ENCODE measurements at places on chromosomes 13 and 19.

- no peak for DNase-seq
Observed at GRCh38 chr13:37766502-37766901, 103.1 kb downstream of the TRPC4 start.

DNA sequence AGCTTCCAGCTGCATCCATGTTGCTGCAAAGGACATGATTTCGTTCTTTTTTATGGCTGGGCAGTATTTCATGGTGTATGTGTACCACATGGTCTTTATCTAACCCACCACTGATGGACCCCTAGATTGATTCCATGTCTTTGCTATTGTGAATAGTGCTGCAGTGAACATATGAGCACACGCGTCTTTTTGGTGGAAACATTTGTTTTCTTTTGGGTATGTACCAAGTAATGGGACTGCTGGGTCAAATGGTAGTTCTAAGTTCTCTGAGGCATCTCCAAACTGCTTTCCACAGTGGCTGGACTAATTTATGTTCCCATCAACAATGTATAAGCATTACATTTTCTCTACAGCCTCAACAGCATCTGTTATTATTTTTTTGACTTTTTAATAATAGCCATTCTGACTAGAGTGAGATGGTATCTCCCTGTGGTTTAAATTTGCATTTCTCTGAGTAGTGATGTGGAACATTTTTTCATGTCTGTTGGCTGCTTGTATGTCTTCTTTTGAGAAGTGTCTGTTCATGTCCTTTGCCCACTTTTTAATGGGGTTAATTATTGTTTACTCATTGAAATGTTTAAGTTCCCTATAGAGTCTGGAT is 6.8 kb upstream of the UBE2L5 start:
- no peak for DNase-seq

DNA sequence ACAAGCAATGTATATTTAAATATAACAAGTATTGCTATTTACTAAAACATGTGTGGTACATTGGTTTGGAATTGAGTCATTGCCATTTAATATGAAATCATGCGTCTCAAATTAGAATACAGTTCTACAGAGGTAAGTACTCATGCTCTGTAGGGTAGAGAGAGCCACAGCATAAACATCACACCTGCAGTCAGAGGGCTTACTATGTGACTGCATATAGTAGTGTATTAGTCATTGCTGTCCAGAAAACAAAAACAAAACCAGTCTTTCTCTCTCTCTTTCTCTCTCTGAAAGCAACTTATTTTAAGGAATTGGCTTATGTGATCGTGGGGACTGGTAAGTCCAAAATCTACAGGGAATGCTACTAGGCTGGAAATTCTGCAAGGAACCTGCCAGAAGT is 370.3 kb downstream of the GPC5 start:
- no peak for DNase-seq

DNA sequence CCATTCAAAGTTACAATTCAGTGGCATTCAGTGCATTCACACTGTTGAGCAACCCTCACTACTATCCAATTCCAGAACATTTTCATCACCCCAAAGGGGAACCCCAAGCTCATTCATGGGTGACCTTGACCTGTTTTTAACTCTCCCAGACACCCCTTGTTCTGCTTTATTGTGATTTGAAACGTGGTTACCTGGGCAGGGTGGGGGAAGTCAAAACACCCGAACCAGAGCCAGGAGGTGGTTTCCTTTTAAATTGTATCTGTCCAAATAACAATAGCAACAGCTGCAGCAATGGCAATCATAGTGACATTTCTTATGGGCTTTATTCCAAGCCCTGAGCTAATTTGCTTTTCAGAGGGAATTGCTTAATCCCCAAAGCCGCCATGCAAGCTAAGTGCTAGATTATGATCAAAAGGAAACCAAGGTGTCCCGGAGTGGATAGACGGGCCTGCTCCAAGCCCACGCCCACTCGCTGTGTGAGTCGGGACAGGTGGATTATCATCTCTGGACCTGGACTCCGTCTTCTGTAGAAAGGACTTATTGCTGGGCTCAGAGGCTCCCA is 6.1 kb downstream of the PTGIR start:
- no peak for DNase-seq

DNA sequence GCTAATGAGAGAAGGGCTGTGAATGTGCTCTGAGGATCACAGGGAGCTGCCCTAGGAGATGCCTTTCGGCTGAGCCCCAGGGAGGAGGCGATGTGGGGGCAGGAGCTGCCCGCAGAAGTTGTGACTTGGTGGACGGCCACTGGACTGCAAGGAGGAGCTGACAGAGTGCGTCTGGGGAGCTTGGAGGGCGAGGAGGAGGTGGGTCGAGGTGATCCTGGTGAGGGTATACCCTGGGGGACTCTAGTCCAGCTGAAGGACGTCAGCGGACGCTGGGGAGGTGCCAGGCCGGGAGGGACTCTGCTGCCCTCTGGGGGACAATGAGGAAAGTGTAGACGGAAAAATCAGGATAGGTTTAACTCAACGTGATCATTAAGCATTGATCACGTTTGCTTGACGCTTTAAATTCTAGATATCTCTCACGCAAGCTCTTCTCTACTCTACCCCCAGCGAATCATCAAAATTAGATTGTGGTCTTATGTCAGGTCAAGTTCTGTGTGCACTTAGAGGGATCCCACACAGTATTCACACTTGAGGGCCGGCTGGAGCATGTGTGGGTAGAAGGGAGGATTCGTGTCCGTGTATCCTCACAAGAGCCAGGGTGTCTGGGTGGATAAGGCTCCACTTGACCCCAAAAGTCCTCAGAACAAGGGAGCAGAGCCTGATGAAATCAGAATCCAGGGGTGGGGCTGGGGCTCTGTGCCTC is 3.3 kb upstream of the CEACAM7 start:
- no peak for DNase-seq

- no peak for DNase-seq
Observed at GRCh38 chr19:55146078-55146704, 2.8 kb downstream of the TNNT1 start.

GRCh38 chr19:39971380-39972035 is 543 bp downstream of the PSMC4 start:
- DNase-seq, result no peak

- DNase-seq, result no peak
Observed at GRCh38 chr13:31274390-31274789, 74.6 kb downstream of the B3GLCT start.

- DNase-seq, result no peak
Observed at GRCh38 chr13:97515643-97516042, 81.7 kb downstream of the RAP2A start.

DNA sequence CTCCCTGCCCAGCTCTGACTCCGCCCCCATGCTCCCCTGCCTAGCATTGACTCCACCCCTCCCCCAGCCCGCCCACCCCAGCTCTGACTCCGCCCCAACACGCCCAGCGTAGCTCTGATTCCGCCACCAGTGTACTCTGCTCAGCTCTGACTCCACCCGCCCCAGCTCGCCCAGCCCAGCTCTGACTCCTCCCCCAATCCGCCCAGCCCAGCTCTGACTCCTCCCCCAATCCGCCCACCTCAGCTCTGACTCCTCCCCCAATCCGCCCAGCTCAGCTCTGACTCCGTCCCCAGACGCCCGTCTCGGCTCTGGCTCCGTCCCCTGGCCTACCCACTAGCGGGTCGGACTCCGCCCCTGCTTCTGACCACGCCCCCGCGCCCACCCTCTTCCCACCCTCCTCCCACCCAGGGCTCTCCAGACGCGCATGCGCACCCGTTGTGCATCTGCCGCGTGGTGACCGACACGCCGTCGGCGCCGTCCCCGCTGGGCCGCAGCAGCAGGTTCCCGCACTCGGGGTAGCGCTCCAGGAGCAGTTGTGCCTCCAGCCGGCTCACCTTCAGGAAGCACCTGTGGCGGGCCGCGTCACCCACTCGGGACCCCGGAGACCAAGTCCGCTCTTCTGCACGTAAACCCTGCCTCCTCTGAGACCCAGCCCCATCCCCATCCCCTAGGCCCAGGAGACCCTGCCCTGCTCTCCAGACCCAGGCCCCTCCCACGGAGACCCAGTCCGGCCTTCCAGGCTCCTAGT is 10.2 kb downstream of the STAP2 start:
- peak; percentile 99 for DNase-seq

GRCh38 chr13:37263871-37264270 is 158.4 kb upstream of the CSNK1A1L start:
- no peak for DNase-seq

GRCh38 chr13:111469916-111470506 is 149.6 kb downstream of the TEX29 start:
- DNase-seq, result no peak

DNA sequence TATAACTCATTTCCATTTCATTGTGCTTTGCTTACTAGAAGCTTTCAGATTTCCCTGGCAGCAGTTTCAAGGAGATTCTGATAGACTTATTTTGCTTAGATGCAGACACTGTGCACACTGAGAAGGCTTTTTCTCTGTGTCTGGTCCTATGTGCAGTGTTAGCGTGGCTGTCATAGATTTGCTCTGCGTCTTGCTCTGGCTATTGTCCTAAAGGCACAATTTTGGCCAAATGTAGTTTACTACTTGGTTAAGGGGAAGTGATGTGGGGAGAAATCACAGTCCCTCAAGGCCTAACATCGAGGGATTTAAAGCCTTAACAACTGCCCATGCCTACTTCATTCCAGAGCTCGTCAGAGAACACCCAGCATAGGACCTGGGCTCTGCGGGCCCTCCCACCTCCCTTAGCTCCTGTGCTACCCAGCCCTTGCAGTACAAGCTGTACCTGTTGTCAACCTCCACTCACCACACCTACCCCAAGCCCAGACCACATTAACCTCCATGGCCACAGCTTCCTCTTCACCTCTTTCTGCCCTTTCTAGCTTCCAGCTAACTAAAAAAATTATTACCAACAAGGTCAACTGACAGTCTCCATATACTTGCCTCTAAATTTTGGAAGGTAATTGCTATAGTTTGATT is 38.9 kb upstream of the KATNAL1 start:
- peak; percentile 13 for DNase-seq

DNA sequence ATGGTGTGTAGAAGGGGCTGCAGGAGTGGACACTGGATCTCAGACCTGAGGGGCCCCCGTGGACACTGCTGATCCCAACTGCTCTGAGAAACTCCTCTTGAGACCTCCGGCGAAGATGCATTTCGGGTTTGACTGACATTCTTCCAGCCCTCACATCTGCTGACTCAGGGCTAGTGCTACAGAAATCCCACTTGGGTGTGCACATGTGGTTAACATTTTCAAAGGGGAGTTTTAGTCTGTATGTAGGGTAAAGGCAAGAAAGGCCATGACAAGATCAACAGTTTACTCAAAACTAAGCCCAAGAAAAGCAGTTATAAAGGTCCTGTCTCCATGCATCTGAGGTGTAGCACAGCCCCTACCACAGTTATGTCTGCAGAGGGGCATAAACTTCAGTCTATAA is 31.2 kb downstream of the DLEU7 start:
- DNase-seq, result no peak

DNA sequence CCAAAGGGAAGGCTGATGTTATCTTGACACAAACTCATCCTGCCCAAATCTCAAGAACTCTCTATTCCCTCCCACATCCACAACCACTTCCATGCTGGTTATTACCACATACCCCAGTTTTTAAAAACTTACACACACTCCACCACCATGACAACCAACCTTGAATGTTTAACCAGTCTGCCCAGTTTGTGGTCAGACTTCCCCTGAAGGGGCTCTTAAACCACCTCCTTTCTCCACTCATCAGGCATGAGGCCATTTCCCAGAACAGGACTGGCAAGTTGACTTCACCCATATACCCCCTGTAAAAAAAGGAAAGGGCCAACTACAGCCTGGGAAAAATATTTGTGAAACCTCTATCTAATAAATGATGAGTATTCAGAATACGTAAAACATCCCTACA is 12.4 kb upstream of the ZSCAN4 start:
- no peak for DNase-seq

DNA sequence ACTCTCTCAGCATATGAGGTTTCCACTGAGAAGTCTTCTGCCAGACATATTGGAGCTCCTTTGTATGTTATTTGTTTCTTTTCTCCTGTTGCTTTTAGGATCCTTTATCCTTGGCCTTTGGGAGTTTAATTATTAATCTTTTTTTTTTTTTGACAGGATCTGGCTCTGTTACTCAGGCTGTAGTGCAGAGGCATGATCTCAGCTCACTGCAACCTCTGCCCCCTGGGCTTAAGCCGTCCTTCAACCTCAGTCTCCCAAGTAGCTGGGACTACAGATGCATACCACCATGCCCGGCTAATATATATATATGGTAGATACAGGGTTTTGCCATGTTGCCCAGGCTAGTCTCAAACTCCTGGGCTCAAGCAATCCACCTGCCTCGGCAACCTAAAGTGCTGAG is 6.6 kb upstream of the CYP4F3 start:
- no peak for DNase-seq

GRCh38 chr13:51746802-51747201 is 57.2 kb downstream of the DHRS12 start:
- no peak for DNase-seq

DNA sequence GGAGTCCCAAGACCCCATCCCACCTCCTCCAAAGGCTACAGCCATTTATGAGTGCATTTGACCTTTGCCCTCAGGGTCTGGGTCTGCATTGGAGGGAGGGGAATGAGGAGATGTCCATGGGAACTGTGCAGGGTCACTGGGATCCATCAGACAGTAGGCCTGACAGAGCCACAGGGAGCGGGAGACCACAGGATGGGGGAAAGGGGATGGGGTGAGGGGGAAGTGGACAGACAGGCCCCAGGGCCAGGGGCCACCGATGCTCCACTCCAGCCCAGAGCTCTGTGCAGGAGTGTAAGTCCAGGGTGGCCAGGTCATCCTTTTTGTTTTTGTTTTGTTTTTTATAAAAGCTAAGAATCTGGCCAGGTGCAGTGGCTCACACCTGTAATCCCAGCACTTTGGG is 82.5 kb downstream of the CHST8 start:
- no peak for DNase-seq

GRCh38 chr19:12494260-12494860 is 9.7 kb upstream of the ZNF709 start:
- no peak for DNase-seq

- no peak for DNase-seq
Observed at GRCh38 chr19:6352381-6353165, 8.8 kb upstream of the CLPP start.

DNA sequence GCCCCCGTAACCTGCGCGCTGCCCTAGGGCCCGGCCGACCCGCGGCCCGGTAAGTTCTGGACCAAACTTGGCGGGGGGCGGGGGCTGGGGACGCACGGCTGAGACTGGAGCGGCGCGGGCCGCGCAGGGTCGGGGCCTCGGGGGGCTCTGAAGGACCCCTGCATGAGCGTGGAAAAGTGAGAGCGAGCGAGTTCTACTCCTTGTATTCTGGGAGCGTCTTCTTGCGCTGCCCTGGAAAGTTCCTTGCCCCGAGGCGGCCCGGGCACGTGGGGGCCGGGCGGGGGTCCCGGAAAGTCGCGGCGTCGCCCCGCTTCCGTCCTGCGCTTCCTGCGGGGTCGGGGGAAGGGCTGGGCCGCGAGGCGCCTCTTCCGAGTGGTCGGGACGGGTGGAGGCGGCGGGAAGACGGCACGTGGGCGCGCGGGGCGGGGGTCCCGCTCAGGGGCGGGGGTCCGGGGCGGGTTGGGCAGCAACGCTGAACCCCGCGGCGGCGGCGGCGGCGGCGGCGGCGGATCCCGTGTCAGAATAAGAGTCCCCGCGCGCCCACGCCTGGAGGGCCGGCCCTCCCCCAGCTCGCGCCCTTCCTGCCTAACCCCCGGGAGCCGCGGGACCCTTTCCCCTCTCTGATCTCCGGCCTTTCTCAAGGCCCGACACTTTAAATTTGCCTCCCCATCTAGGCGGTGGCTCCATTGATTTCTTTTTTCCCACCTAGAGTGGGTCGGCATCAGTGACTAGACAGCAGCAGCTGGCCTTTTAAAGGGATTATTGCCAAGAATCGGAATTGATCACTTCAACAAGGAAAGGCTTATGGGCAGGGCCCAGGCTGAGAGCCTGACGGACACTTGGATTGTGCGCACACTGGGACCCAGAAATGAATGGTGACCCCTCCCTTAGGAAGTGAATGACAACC is 749 bp downstream of the GATAD2A start:
- DNase-seq, result peak; percentile 31

- DNase-seq, result peak; percentile 3
Observed at GRCh38 chr19:57280962-57281400, 696 bp downstream of the ZNF460 start.

Measured in stimulated activated CD4-positive, alpha-beta T cell treated with anti-CD3 and anti-CD28 coated beads, Interleukin-2, amount 100 ng/mL, for 4 hours (primary cell).